Fibroblast of skin of right quadriceps (primary cell): ENCODE measurements at places on chromosomes 4 and X.
A peak's percentile ranks its signal among the peaks of the same experiment; 100 is the strongest.

DNA sequence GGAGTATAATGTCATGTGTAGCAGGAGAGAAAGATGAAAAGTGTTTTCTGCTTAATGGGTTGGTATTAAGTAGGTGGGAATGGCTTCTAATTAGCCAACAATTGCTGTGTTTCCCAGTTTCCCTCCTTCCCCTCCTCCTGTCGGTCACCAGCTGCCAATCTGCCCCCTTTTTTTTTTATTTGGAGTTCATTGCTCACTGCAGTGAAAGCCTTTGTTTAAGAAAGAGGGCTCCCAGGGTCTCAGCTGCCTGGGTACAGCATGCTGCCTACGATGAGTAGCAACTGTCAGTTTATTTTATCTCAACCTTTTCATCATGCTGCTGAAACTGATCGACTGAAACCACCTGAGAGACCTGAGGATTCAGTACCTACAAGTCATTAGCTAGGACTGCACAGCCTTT lies 149.0 kb downstream of the POU4F2 start:
- no peak for DNase-seq

GRCh38 chr4:61837395-61837794 lies 637.3 kb downstream of the ADGRL3 start:
- DNase-seq = no peak

DNA sequence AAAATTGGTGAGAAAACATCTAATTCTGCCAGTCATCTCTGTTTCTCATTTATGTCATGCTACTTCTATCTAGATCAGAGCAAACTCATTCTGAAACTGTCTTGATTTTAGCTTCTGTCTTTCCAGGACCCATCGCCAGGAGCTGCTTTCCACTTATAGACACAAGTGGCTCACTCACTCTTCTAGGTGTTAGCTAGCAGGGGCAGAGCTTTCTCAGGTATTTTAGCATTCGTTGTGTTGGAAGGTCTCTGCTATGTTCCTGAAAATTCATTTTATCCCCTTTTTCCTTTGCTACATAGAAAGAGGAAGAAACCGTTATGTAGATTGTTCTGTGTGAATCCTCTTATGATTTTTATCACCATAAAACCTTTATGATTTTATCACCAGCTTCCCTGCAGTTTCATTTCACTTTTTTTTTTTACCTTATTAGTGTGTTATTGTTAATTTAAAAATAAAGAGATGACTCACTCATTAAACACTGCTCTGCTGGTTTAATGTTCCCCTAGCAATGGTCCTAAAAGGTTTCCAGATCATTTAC lies 246.6 kb upstream of the AADAT start:
- no peak for DNase-seq

- DNase-seq = peak; percentile 48
Observed at GRCh38 chr4:24991015-24991414, 39.7 kb downstream of the LGI2 start.

DNA sequence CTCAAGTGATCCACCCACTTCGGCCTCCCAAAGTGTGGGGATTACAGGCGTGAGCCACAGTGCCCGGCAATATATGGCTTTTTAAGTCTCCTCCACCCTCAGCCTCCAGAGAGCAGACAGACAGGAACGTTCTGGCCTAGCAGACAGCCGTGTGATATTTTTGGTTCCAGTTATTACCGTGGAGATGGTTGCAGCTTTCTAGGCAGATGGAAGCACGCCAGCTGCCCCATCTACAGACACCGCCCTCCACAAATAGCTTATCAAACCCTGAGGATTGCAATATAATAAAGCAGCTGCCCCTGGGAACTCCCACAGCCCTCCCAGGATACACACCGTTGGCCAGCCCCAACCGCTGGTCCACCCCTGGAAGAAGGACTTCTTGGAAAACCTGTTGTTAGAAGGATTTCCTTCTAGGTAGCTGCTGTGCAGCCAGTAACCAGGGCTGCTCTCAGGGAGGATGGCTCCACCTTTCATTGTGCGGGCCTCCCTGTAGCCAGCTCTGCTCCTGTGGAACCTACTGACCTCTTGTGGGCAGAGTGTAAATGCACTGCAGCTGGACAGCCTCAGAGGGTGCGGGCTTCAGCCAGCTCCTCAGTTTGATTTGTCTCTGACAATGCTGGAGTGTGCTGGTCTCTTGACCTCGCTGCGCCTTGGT lies 44.0 kb downstream of the SLC25A5 start:
- DNase-seq = peak; percentile 62

DNA sequence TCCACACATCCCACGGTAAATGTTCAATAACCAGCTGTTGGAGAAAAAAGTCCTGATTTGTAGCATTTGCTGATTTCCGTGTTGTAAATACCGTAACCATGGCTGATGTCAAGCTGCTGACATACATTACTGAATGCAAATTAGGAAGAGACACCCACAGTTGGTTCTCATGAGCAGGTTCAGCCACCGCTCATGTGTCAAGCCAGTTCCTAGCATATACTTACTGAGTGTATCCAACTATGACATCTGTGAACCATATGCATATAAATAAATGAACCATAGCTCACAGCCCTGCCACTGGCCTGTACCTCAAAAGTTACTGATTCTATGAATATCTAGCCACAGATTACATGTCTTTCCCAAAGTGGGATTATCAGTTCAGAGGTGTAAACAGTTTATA lies 29.5 kb downstream of the FHDC1 start:
- peak; percentile 17 for DNase-seq

- no peak for DNase-seq
Observed at GRCh38 chr4:94758700-94759399, 1.1 kb downstream of the BMPR1B start.

GRCh38 chr4:30866346-30866745 lies 146.2 kb downstream of the PCDH7 start:
- peak; percentile 5 for DNase-seq

- DNase-seq = peak; percentile 49
Observed at GRCh38 chr4:107318078-107318477, 282.0 kb upstream of the DKK2 start.

GRCh38 chrX:44435047-44435446 lies 91.6 kb upstream of the EFHC2 start:
- no peak for DNase-seq

DNA sequence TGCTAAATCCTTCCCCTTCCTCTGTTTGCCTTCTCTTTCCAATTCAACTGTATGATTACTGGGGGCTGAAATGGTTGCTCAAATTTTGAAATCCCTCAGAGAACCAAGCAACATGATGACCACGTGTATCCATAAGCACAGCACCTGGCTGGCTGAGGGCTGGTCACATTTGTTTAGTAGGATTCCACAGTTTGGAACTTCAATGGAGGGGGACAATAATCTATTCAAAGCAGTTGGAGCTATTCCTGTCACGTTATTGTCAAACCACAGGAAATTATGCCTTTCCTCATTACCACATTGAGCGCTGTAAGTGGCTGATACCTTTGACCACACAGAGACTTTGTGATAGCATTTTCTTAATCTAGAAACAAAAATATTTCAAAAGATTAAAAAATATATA lies 7.0 kb downstream of the TMSB4X start:
- DNase-seq = no peak

GRCh38 chr4:181952478-181952877 lies 290.7 kb upstream of the TENM3 start:
- peak; percentile 96 for DNase-seq

GRCh38 chr4:26758899-26759298 lies 101.7 kb upstream of the STIM2 start:
- DNase-seq = no peak

DNA sequence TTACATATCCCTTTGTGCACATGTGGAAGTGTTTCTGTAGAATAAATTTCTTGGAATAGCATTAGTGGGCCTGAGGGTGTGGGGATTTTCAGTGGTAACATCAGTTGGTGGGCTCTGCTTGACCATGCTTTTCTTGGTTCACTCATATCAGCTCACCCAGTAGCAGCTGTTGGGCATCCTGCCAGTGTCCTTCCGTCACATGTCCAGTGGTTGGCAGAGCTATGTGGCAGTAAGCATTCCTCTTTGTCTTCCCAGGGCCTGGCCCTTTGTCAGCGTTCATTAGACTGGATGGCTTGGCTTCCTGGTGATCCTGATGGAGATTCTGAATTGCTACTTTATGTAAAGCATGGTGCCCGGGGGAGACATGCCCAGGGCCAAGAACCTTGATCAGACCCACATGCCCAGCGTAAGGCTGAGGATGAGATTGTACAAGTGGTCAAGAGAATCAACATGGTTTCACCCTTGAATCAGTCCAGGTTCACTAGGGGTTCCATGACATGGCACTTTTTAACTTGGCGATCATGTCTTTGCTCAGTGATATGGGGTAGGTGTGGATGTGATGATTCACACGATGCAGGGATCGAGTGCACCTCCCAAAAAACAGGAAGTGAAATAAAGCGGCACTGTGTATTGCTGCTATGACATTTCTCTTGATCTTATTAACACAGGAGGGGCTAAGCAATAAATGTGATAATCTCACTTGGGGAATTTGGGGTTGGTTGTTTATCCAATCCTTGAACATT lies 72.1 kb upstream of the IGFBP7 start:
- DNase-seq = no peak

GRCh38 chrX:8879750-8880149 lies 78.6 kb upstream of the FAM9A start:
- DNase-seq = no peak

- peak; percentile 15 for DNase-seq
Observed at GRCh38 chr4:106985830-106986229, 50.3 kb downstream of the DKK2 start.

- no peak for DNase-seq
Observed at GRCh38 chrX:10611441-10612090, 8.8 kb downstream of the MID1 start.

GRCh38 chr4:121336706-121337105 lies 44.1 kb downstream of the QRFPR start:
- DNase-seq = no peak
